Fibroblast of the aortic adventitia (primary cell): ENCODE measurements at places on chromosomes 4 and X.

DNA sequence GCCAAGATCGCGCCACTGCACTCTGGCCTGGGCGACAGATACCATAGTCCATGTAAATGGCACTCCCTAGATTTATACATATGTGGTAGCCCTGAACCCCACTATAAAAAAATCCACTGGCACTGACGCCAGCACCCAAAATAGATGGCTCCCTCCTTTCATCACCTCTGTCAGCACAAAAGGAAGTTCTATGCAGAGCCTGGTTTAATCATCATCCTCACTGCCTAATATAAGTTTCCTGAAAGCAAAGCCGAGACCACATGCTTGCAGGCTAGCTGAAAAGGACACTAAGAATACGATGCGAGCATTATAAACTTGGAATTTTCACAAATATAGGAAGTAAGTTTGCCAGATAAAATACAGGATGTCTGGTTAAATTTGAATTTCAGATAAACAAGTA lies 27.5 kb upstream of the DOCK11 start:
- no peak for DNase-seq

- DNase-seq: no peak
These were observed 199.5 kb upstream of the PUDP start for GRCh38 chrX:7347465-7347864.

DNA sequence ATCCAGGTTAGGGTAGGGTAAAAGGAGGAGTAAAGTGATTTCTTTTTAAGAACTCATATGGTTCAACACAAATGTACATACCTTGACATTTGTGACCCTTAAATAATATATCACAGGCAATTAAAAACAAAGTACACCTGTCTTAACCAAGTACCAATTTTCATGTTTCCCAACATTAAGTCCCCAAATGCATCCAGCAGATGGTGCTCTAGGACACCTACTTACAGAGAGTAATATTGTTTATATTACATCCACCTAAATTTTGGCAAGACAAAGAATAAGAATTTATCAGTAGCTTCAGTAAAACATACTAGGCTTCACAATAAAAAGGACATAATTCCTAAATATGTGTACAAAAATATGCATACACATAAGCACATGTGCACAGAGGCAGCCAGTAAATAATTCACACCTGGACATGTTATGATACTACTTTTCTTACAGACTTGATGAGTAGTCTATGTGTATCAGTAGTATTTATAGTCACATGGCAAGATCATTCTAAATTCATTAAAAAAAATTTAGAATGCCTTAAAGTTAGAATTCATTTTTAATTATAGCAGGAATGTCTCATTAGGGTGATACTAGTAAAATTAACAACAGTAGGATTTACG lies 219.7 kb downstream of the DCLK2 start:
- peak; percentile 85 for DNase-seq

DNA sequence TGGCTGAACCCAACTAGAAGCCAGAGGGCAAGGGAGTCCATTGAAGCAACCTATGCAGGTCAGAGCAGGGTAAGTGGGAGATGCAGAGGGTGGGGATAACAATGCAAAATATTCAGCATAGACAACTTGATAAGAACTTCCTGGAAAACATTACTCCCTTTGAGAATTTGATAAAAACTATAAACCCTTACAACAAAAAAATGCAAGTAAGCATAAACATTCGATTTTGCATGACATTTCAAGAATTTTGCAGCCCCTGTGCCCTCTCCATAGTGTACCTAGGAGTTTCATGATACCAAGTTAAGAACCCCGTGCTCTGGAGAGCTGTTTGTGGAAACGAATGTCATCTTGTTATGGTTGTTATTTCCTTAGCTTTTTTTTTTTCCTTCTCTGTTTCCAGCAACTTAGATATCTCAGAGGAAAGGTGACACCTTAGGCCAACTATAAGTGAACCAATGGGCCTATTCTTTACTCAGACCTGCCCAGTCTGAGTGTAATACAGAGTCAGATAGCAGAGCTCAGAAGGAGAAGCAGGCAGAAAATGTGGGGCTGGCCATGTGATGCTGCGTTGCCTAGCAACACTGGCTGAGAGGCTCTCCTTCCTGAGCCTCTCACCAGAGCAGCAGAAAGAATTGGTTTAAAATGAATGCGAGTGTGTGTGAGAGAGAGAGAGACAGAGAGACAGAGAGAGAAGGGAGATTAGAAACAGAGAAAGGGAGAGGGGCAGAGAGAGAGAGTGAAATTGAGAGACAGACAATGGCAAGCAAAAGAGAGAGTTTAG lies 36.7 kb upstream of the GABRQ start:
- DNase-seq: no peak

DNA sequence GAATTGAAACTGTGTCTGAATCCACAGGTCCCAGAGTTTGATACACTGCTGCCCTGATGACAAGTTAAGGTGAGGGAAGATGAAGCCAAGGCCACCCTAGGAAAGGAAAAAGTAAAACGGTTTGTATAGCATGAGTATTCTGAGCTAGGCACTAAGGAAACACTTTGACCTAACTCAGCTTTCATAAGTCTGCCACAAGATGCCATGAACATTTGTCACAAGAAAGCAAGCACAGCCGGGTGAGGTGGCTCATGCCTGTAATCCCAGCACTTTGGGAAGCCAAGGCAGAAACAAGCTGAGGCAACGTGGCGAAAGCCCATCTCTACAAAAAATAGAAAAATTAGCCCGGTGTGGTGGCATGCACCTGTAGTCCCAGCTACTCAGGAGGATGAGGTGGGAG lies 34.2 kb downstream of the ELOVL6 start:
- DNase-seq: peak; percentile 40

DNA sequence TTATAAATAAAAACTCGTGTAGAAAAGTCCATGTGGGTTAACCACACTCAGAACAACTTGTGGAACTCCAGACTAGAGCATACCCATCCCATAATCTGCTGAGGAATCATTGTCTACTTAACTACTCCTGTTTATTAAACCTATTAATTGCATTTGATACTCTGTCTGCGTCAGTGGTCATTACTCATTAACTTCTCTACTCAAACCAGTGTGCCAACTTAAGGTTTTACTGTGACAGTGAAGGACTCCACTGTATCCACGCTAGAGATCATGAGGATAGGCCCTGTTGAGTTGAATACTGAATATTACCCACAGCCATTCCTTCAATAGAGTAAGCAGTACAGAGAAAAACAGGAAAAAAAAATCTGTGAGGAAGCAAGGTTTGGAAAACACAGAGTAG lies 17.3 kb downstream of the HPGD start:
- DNase-seq: no peak

GRCh38 chr4:77044461-77045150 lies 31.2 kb downstream of the CCNI start:
- peak; percentile 78 for DNase-seq
